ENCODE measurements at places on chromosomes 2 and 18.

- DNase-seq = no peak
Observed at GRCh38 chr2:59998324-59998723, 555.1 kb downstream of the BCL11A start.

GRCh38 chr2:1698188-1698945 is 45.9 kb downstream of the PXDN start:
- DNase-seq = no peak

GRCh38 chr2:231640641-231641111 is 48.0 kb downstream of the TEX44 start:
- DNase-seq = no peak

DNA sequence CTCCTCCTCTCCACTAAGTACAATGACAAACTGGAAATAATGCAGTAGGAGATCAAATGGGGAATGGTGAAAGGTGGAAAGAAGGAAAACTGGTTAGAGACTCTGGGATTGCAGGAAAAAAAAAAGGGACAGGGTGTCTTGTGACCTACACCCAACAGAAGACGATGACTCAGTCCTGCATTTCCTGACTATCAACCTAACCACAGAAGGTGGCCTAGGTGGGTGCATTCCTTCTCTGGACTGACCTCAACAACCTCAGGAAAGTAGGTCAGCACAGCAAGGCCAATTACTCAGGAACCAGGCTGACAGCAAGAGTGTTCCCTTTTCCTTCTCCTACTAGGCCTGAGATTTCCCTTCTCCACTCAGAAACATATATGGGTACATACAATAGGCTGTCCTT is 1386.4 kb upstream of the ZEB2 start:
- DNase-seq = no peak
